ENCODE measurements at places on chromosomes 12 and 14.

- DNase-seq, result no peak
Measured at GRCh38 chr12:58138424-58138823, 197.1 kb downstream of the ATP23 start.

GRCh38 chr12:51395283-51396230 is 4.4 kb upstream of the GALNT6 start:
- DNase-seq, result peak; percentile 45

GRCh38 chr12:49535921-49536525 is 2.8 kb upstream of the KCNH3 start:
- no peak for DNase-seq

DNA sequence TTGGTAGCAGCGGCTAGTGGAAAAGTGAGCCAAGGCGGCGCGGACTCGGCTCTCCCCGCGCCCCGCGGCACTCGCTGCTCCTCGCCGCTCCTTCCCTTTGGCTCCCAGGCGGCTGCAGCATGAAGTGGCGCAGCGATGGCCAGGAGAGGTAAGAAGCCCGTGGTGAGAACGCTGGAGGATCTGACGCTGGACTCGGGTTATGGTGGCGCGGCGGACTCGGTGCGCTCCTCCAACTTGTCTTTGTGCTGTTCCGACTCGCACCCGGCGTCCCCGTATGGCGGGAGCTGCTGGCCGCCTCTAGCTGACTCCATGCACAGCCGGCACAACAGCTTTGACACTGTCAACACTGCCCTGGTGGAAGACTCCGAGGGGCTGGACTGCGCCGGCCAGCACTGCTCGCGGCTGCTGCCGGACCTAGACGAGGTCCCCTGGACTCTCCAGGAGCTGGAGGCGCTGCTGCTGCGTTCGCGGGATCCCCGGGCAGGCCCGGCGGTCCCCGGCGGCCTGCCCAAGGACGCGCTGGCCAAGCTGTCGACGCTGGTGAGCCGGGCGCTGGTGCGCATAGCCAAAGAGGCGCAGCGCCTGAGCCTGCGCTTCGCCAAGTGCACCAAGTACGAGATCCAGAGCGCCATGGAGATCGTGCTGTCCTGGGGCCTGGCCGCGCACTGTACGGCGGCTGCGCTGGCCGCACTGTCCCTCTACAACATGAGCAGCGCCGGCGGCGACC is 225.6 kb upstream of the CRY1 start:
- DNase-seq, result peak; percentile 34

DNA sequence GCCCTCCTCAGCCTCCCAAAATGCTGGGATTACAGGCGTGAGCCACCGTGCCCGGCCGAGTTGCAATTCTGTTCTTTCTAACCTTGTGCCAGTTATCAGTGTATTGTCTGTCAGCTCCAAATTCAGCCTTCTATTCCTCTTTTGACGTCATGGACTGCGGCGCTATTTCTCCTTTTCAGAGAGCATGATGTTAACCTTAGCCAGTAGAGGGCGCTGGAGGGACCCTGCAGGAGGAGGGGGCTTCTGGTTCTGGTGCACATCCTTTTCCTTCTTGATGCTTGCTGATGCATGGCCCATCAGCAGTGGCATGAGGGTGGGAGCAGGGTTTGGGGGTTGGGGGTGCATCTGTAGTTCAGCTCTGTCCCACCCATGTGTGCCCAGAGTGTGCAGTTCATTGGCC is 179.3 kb upstream of the RMST start:
- no peak for DNase-seq

GRCh38 chr14:89805501-89805900 is 149.0 kb downstream of the EFCAB11 start:
- DNase-seq, result no peak

DNA sequence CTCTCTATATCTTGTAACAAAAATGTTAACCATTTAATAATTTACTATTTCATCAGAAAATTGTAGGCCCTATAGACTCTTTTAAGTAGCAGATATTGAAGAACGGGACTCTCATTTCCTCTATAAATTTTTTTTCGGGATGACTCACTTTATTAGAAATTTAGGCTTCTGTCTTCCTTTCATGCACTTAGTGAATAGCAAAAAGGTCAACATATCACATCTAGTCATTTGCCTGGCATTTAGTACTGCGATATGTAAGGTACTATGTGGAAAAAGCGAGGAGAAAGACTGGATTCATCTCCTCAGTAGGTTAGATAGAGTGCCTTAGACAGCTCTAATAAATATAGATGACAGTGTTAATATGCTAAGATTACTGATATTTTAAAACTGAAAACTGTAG is 166.3 kb upstream of the PTPRQ start:
- DNase-seq, result no peak

DNA sequence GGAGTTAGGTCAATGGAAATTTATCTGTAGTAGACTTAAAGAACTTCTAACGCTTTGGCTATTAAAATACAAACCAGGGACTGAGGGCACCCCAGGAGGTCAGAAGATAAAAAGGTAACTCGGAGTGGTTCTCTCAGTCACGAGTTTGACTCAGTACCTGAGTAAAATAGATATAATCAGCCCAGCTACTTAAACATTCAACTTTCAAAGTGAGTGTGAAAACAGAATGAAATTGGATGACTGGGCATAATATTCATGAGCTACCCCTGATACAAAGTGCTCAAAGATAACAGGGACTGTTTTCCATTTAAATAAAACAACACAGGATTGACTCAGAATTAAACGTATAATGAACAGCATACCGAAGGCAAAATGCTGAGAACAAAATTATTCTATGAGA is 75.0 kb downstream of the FOXN3 start:
- DNase-seq, result no peak

DNA sequence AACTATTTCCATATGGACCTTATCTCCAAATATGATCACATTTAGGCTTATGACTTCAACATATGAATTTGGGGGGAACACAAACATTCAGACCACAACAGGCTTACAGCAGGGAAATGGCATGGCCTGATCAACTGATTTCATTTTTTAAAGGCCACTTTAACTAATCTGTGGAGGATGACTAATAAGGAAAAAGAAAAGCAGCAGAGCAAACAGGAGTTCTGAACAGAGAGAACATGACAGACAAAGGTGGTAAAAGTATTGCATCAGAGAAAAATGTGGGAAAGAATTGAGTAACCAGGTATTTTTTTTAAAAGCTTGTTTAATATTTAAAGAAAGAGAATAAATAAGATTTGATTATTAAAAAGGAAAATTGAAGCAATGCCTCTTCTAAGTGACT is 366.1 kb upstream of the TMPO start:
- DNase-seq, result no peak

DNA sequence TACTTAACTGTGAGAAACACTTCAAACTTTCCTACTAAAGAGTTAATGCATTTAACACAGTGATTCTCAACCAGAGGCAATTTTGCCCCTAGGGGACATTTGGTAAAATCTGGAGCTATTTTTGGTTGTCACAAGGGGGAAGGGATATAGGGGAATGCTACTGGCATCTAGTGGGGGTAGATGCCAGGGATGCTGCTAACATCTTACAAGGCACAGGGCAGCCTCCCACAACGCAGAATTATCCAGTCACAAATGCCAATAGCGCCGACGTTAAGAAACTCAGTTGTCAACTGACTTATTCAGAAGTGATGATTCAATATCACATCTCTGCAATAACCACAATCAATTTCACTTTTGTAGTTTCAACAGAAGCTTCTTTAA is 2.0 kb downstream of the EEA1 start:
- DNase-seq, result peak; percentile 35

GRCh38 chr14:98906123-98906995 is 365.6 kb downstream of the BCL11B start:
- DNase-seq, result no peak

DNA sequence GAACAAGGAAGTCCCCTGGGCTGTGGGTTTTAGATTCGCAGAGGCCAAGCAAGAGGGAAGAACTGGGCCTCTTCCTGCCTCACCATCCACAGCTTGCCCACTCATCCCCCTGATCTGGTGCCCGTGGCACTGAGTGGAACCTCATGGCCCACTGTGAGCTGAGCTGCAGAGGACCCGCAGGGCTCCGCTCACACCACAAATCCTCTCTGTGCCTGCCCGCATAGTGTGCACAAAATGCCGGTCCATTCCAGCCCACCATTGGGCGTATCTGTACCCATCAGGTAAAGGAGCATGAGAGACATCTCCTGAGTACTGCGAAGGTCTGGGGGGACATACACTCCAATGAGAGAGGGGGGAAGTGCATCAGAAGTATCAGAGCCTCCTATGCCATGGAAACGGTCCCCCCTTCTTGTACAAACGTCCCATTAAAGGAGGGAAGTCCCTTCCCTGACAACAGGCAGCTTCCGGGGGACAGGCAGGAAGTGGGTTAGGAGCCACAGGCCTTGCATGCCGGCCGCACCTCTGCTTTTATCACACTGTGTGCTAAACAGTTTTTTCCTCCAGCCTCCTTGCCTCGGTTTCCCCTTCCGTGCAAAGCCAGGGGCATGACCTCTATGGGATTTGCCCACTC is 309.4 kb upstream of the DIO3 start:
- DNase-seq, result no peak

- no peak for DNase-seq
Measured at GRCh38 chr12:42485823-42486222, 103.7 kb downstream of the PRICKLE1 start.

DNA sequence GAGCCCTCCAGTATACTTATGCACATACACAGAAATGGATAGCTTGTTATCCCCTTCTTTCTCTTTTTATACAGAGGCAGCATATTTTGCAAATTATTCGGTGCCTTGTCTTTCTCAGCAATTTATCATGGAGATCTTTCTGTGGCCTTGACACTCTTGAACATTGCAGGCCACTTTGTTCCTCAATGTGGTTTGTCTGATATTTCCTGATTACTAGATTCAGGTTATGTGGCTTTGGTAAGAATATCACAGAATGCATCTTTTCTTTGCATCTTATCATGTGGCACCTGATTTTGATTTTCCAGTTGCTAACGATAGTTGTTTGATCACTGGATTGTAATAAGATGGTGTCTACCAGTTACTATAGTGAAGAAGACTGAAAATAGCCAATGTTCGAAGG is 7.1 kb upstream of the SNRPF start:
- DNase-seq, result no peak

GRCh38 chr12:88111074-88111652 is 30.7 kb downstream of the CEP290 start:
- DNase-seq, result no peak

GRCh38 chr12:25590011-25590721 is 37.1 kb upstream of the LMNTD1 start:
- peak; percentile 23 for DNase-seq

DNA sequence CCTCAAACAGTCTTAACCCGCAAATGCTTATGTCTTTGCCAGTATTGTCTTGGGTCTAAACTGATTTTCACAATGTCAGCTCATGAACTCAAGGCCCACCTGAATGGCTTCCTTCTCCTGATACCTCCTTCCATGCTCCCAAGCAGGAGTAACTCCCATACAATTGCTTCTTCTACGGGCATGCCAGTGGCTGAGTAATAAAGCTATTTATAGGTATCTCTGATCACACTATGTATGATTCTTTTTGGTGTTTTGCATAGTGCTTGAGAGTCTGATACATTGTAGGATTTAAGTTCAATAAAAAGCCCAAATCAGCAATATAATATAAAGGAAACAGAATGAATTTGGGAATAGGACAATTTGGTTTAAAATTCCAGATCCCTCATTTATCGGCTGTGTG is 235.0 kb upstream of the DCN start:
- DNase-seq, result no peak

DNA sequence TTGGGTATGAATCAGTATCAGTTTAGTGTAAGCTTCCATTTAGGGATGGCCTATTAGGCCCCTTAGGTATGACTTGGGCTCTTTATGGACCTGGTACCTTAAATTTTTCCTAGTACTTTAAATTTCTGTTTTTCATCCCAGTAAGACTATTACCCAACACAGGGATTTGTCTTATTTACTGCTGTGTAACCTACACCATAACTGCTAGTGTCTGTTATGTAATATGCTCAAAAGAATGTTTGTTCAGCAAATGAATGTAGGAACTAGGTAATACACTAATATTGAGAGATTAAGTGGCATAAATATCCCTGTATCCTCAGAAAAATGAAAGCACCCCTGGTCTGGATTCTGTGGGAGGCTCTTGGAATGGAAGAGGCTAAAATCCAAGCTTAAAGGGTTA is 63.7 kb upstream of the YARS2 start:
- DNase-seq, result no peak

DNA sequence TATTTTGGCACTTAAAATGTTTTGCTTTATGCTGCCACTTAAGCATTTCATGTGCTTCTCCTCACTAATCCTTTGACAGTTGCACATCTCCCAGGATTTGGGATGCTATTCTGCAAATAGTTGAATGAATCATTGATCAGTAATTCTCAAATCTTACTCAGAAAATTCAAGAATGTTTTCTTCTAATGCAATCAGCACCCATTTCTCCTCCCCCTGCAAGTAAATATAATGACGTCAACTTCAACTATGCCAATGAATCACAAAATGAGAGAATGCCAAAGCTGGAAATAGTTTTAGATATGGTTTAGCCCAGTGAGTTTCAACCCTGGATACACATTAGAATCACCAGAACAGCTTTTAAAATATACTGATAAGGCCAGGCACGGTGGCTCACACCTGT is 2.1 kb upstream of the BLOC1S1 start:
- no peak for DNase-seq

Measured in activated CD4-positive, alpha-beta memory T cell treated with anti-CD3 and anti-CD28 coated beads, Interleukin-2, amount 10 ng/mL, durations not matched to agents 7 days and 5 days (primary cell).